Pons (tissue), 1 donor: ENCODE measurements at places on chromosomes 11 and 22.

- DNase-seq = no peak
Measured at GRCh38 chr11:108958368-108959104, 293.7 kb downstream of the DDX10 start.

- no peak for DNase-seq
Measured at GRCh38 chr22:42925598-42925997, 68.5 kb upstream of the ARFGAP3 start.

DNA sequence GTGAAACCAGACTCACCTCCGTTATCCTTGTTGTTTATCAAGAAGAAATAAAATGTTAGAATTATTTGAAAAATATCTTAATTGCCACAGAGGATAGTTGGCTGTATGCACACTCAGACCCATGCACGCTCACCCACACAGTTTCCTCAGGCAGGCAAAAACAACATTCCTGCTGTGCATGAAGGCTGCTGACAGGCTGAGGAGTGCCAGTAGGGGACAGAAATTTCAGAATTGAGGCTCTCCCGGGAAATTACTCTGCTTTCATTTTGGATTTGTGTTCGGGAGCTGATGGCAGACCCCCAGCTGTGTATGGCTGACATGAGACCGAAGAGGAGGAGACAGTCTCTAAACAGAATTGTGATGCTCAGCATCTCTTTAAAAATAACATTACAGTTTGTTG is 87.5 kb downstream of the AMOTL1 start:
- no peak for DNase-seq

DNA sequence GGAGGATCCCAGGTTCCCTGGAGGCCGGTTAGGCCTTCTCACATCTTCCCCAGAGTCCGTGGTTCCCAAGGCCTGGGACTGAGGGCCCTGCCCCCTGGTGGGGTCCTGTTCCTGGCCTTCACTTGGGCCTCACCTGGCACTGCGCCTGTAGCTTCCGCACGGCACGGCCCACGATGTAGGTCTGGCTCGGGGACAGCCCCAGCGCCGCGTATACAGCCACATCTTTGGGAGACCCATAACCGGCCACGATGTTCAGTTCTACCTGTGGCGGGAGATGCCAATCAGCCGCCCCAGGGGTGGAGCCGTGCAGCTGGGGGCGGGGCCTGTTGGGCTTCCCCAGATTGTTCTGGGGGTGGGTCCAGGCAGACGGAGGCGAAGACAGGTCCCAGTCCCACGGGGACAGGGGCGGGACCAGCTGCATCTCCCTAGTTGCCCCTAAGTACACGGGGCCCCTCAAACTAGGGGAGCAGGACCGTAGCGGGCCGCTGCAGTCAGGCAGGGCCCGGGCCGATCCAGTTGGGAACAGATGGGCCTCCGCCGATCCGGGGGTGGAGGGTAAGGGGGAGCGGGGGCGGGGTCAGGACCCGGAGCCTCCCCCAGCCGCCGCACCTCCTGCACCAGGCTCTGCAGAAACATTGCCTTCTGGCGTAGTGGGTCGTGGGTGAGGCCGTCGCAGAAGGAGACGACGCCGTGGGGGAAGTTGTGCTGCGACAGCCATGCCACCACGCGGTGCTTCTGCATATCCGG is 10.1 kb downstream of the AIP start:
- no peak for DNase-seq

GRCh38 chr11:64100360-64100759 is 64.6 kb downstream of the FLRT1 start:
- DNase-seq = no peak

DNA sequence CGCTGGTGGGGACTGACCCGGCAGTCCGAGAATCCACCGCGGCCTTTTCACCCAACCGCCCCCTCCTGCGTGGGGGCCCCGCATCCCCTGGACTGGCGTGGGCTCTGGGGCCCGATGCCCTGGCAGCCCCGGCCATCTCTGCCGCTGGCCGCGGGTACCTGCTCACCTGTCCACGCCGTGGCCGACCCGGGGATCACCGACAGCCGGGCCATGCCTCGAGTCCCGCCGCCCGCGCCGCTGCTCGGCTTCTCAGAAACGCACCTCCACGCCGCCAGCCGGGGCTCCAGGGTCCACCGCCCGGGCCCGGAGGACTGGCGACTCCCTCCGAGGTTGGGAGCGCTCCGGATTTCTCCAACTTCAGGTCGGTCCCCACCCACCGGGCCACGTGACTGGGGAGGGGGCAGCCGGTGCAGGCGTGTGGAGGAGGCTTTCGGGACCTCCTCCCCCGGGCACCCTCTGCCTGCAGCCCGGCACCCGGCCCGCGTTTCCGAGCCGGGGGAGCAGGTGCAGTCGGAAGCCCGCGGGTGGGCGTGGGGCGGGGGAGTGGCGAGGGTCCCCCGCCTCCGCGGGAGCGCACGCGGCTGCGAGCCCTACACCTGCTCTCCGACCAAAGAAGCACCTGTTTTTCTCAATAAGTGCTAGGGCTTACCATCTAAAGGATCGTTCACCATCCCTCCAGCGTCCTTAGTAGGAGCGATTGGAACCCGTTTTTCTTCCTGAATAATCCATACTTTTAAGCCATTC is 554 bp upstream of the NRIP3 start:
- no peak for DNase-seq

DNA sequence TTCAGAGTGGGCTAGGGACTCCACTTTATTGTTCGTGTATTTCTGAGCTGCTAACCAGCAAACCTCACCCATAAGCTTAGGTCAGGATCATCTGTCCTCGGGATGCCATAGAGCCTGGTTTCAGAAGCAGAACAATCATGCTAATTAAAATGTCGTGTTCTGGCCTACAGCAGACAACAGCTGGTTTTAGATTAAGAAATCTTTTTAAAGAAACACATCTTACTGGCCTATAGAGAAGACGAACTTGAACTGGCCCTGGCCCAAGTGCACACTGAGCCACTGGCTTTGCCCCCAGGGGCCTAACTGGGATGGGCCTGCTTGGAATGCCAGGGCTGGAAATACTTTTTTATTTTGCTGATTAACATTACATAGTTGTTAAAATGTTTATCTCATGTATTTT is 63.2 kb downstream of the ALX4 start:
- no peak for DNase-seq
